Fibroblast of lung (primary cell): ENCODE measurements at places on chromosomes 6 and 20. TPM values are rescaled to one million over a fixed set of nuclear protein-coding genes. Genes with fewer than 3 reads are reported as not detected.

- peak; percentile 79 for DNase-seq
Observed at GRCh38 chr6:162343936-162344645, 383.5 kb downstream of the PRKN start.

GRCh38 chr20:14569641-14570040 lies 232.2 kb upstream of the FLRT3 start:
- DNase-seq, result peak; percentile 5

DNA sequence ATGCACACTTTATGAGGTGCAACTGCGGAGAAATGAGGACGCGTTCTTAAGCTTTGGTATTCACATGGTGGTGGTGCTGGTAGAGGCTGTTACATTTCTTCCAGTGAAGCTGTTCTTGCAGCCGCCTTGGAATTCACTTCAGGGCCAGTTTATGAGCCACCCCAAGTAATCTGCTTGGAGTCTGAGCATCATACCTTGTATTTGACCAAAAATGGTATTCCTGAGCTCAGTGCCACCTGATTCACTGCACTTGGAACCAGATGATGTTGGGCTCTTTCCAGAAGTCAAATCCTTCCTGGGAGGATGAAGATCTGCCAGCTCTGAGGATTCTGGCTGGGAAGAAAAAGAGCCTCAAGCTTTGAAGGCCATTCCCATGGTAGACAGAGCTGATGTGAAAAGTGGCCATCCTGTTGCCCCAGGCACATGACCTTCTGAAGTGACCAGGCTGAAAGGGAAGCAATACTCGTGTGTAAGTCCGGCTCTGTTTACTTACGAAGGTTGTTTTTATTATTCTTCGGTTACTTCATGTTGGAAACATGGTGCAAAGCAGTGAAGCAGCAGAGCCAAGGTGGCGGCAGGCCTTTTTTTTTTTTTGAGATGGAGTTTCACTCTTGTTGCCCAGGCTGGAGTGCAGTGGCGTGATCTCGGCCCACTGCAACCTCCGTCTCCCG lies 7.7 kb downstream of the MANBAL start:
- peak; percentile 97 for DNase-seq

- no peak for DNase-seq
Observed at GRCh38 chr6:142339968-142340658, 38.3 kb downstream of the ADGRG6 start.

DNA sequence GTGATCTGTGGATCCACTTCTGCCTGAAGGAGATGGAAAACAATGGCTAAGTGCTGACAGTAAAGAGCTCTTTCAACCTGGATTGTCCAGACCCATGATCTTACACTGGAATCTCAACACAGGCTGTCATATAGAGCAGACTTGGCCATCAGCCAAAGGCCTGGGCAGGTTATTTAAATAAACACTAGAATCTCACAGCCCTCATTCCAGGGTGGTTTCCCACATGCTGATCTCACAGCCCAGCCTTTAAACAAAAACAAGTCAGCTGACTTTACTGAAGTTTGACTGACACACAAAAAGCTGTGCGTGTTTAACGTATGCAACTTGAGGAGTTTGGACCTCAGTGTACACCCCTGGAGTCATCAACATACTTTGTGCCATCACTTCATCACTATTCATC lies 28.4 kb downstream of the SYNDIG1 start:
- peak; percentile 20 for DNase-seq

DNA sequence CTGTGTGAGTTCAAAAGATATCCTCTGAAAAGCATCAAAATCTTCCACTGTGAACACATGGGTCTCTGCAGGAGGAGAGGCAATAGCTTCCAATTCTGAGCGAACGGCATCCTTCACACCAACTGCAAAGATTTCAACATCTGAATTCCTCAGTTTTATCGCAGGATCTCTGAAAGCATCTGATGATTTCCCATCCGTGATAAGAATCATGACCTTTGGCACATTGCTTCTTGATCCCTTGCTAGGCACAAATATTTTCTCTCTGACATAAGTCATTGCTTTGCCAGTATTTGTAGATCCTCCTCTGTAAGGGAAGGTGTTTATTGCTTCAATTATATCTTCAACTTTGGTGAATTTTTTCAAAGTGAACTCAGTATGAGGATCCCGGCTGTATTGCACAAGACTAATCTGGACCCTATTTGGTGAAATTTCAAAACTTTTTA lies 22.7 kb downstream of the COL12A1 start:
- peak; percentile 52 for DNase-seq

DNA sequence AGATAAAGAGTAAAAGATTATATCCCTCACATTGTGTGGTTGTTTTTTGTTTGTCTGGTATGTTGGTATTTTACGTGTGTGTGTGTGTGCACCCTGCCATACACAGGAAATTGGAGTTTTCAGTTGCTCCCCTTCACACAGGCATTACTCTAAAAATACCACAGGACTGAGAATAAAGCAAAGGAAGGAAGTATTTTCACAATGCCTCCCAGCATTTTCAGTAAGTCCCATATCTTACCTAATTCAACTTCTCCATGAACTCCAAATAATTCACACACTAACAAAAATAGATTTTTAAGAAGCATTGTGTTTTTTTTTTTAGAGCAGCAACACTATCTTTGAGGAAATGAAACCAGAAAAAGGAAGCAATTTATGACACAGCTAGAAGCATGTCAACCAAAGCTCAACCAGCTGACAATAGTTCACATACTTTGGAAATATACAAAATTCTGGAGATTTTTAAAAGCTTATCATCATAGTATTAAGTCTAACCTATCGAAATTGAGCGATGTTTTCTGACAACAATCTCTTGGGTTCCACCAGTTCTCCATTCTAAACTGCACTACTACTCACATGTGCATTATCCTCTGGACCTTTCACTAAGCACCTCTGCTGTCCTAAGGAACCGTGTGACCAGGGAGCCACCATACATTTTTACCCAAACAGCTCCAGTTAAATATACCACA lies 2.1 kb downstream of the UBE2J1 start:
- DNase-seq, result peak; percentile 65

DNA sequence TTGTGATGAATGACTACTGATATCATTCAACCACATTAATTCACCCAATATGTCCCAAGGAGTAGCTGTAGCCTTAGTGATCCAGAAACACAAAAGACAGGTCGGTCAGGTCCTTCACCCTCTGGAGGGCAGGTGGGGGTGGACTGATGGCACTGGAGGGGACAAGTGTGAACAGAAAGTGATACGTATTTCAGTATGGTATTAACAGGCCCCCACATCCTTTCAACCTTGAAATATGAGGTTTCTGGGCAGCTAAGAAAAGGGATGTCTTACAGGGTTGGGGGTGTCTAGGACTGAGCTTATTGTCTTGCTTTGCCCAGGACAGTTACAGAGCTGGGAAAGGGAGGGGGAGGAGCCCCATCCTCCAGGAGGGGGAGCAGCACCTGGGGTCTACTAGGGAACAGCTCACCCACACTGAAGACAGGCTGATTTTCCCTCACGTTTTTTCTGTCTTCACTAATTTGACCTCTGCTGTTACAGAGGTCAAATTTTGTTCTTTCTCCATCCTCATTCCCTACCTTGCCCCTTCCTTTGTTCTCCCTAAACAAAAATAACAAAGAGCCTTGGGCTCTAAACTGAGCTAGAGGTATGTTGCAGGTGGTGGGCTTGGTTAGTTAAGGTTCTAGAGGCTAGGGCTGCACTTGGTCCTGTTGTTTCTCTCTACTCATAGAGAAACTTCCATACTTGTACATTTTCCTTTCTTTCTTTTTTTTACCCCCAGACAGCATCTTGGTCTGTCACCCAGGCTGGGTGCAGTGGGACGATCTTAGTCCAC lies 38.0 kb upstream of the EEF1A1 start:
- DNase-seq, result no peak

- DNase-seq, result peak; percentile 43
Observed at GRCh38 chr6:158377860-158378259, 65.6 kb downstream of the TULP4 start.

- DNase-seq, result peak; percentile 83
Observed at GRCh38 chr6:28489366-28490204, 26.0 kb downstream of the GPX6 start.

DNA sequence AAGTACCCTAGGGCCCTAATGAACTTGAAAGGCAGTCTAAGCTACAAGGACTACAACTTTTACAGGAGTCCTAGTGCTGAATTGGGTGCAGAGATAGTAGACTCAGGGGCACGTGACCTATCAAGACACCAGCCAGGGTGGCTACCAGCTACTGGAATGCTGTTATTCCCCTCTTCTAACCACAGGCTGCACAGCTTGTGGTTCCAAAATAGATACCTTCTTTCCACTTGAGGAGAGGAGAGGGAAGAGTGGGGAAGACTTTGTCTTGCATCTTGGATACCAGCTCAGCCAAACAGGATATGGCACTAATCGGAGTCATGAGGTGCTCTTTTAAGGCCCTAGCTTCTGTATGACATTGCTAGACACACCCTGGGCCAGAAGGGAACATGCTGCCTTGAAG lies 60.0 kb upstream of the MTRF1L start:
- DNase-seq, result no peak

GRCh38 chr20:53210931-53211330 lies 238.8 kb downstream of the TSHZ2 start:
- no peak for DNase-seq

DNA sequence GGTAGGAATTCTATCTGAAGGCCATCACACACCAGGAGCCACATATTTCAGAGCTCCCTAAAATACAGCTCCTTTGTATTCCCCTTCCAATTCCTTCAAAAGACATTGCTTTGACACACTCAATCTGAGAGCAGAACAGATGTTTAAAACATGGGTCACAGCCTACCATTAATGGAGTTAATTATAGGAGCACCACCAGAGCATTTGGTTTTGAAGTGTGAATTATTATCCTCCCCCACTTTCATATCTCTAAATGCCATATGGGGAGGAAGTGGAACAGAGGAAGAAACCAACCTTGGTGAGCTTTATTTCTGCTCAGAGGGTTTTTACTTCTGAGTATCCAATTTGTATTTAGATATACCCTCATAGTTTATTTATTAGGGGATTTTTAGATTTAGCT lies 50.7 kb upstream of the TNFRSF21 start:
- no peak for DNase-seq

GRCh38 chr20:8901237-8902025 lies 167.5 kb upstream of the PLCB4 start:
- no peak for DNase-seq

DNA sequence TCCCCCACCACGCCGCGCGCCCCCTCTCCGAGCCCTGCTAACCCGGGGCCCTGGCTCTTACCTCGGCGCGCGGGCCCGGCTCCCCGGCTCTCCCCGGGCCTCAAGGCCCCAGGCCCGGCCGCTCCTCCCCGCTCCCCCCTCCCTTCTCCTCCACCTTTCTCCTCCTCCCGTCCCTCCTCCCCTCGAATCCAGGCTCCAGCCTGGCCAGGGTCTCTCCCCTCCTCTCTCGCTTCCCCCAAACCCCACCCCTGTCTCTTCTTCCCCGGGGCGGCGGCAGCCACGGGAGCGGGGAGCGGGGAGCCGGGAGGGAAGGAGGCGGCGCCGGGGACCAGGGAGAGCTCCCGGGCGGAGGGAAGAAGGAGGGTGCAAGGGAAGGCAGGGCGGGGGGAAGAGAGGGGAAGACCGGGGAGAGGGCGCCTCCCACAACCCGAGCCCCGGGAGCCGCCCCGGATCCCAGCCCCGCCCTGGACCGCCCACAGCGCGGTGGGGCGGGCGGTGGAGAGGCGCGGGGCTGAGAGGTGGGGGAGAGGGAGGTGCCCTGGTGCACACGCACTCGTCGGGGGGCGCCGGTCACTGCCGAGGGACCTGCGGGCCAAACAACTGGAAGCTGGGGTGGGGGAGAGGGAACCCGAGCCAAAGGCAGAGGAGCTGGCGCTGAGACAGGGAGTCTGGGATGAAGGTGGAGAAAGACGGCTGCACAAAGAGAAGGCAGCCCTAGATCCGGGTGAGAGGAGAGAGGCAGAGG lies at the start of gene GABBR1:
GABBR1 (minus strand) TSS at position 395 of the 745 bp plus-strand sequence. CDS start 798 bp downstream, outside the sequence.
- peak; percentile 85 for DNase-seq

DNA sequence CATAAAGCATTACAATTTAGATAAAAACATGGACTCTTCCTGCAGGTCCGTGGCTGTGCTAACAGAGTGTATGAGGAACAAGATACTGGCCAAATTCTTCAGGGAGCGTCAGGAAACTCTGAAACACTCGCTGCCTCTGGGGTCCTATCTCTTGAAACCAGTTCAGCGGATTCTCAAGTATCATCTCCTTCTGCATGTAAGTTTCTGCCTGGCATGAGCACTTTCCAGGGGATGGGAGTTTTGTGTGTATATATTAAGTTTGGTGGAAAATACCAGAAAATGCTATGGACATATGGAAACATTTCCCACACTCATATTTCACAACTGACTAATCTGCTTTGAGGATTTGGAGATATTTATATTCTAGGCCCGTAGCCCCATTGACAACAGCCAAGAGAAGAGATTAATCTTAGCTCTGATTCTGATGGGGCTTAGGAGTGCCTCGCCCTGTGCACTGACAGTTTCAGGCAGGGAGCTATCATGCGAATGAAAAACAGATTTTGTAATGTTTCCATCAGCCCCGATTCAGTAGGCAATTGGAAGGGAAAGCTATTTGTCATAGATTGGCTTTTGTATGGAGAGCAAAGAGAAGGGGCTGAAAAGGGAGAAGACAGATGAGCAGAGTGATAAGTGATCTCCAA lies 64.7 kb upstream of the MTHFD1L start:
- no peak for DNase-seq

DNA sequence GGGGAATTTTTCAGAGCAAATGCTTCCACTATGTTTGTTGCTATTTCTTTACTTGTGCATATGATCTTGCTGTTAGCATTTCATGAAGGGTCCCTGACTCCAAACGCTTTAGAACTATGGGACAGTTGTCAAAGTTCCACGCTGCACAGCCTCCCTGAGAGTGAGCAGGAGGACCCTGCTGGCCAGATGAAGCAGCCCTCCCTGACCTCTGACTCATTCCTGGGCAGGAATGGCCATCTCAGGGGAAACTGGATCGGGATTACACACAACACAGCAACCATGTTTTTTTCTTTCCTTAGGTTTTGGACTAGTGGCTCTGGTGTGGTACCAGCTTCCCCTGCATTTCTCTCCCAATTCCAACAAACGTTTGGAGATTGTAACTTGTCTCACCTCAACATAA lies 710.9 kb upstream of the AGPAT4 start:
- DNase-seq, result no peak

Gene MCCD1
- total RNA-seq, result not detected in 2 replicates

Gene CENPW
- total RNA-seq, result 5.1 and 8.3 TPM in 2 replicates

Gene PHACTR3
- not detected in 2 replicates for total RNA-seq

Gene PPP1R14C
- 0.17 and 0.26 TPM in 2 replicates for total RNA-seq

Gene PEX7
- total RNA-seq, result 8.7 and 18.0 TPM in 2 replicates
